ENCODE measurements at places on chromosomes 4 and X. TPM values are rescaled to one million over a fixed set of nuclear protein-coding genes. Genes with fewer than 3 reads are reported as not detected.
A peak's percentile ranks its signal among the peaks of the same experiment; 100 is the strongest.

GRCh38 chrX:40174001-40174853 is 76.5 kb upstream of the BCOR start:
- DNase-seq = peak; percentile 68

DNA sequence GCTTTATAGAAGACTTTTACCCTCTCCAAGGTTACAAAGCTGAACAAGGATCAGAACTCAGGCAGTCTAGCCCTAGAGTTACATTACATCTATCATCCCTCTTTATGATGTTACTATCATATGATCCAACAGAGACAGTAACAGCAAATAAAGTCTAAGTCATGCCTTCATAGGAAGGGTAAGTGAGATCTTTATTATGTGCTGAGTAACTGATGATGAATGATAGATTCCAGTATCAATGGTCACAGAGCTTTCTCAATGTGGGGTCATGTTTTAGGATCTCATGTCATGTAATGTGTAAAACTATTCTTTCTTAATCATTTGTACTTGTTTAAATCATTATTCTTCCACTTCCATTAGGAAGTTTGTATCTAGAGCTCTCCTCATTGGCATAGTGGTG is 22.8 kb downstream of the ELOVL6 start:
- DNase-seq = no peak

GRCh38 chr4:113893546-113893945 is 85.9 kb downstream of the ARSJ start:
- no peak for DNase-seq

DNA sequence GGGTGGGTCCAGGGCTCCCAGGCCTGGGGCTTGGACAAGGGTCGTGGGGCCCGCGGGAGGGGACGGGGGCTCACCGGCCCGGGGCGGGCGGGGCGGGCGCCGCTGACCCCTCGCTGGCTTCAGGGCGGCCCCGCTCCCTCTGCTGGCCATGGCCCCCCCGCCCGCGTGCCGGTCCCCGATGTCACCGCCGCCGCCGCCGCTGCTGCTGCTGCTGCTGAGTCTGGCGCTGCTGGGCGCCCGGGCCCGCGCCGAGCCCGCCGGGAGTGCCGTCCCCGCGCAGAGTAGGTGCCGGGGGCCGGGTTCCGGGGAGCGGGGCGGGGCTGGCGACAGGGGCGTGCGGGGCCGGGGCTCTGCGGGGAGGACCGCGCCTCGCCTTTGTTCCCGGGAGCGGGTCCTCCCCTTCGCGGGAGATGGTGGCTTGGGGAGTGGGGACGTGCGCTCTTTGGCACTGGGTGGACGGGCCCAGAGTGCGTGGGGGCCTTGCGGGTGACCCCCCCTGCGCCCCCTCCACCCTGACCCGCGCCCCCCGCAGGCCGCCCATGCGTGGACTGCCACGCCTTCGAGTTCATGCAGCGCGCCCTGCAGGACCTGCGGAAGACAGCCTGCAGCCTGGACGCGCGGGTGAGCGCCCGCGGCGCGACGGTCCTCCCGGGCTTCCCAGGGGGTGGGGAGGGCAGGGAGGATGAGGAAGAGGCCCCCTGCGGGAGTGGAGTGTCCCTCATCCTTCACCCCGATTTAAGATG is 16.8 kb upstream of the NAT8L start:
- DNase-seq = no peak

GRCh38 chrX:133302775-133303445 is 84.8 kb upstream of the TFDP3 start:
- DNase-seq = no peak

- no peak for DNase-seq
These were observed 167.5 kb downstream of the CDS1 start for GRCh38 chr4:84750260-84750959.

DNA sequence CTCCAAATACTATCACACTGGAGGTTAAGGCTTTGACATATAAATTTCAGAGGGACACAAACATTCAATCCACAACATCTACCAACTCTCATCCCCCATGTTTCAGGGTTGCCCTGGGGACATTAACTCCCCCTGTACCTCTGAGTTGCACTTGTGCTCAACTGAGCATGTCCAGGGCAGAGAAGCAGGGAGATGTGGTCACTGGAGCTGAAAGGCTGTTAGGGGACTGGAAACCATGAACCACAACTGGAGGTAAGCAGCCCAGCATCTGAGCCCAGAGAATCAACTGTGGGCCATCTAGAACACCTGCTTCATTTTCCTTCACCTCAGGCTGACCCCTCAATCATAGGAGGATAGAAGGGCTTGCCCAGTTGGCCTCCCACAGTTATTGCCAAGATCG is 641.1 kb downstream of the MID1IP1 start:
- DNase-seq = no peak

DNA sequence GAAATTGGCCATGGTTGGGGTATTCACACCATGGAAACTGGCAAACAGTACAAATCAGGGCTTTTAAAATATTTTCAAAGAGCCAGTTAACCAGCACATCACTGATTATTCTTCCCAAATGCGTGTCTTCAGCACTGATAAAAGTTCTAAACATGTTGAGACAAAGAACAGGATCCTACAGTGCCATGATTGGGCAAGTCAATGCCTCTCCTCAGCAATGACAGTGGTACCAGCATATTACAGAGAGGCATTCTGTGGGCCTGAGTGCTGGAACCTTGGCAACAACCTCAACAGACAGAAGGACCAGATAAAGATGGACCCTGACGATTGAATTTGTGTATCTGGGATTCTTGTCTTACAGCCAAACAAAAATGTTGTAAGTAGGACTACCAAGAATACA is 108.9 kb downstream of the EFHC2 start:
- DNase-seq = no peak

DNA sequence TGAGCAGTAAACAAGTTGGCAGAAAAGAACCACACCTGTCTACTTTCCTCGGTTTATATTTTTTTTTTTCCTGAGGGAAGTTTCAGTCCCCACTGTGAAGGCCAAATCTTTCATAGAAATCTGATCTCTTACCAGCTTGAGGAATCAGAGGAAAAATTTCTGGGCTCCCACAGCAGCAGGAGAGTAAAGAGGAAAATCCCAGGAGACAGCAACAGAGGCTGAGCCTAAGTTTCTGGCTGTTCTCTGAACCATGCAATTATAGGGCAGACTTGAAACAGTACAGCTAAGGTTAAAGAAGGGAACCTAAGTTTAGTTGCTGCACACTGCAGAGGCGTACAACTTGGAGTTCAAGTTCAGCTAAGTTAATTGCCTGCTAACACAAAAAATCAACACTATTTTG is 1090.9 kb upstream of the INTU start:
- no peak for DNase-seq

DNA sequence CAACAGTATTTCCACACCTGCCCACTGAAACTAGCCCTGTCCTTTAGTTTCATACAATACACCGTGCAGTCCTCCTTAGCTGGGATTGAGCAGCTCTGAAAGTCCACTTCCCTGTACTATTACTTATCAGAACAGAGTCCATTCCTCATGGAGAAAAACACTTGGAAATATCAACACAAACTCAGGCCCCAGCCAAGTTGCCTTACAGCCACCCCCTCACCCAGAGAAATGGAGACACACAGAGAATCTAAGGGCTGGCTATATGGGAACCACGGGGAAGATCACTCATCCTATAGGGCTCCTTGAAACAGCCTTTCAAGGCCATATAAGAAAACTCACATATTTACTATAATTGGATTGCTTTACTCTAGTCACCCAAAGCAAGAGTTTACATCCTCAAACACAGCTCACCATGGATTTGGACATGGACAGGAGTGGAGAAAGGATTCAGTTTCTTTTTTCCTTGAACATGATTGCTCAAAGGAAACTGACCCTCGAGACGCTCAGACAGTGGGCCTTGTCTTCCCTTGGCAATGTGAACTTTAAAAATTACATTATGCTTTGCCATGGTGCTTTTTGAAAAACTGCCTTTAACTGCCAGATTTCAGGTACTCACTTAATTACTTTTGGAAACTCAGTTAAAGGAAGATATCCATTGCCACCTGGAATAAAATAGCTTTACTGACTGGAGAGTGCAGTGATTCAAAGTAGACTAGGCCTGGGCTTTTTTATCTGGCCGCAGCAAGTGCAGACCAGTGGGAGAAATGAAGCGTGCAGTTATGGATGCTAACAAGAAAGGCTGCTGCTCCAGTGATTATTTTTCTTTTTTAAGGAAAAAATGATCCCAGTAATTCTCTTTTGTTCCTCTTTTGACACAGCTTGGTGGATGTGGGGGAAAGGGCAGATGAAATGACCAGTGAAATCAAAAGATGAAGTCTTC is 1.6 kb downstream of the SCARB2 start:
- DNase-seq = no peak

GRCh38 chr4:77367638-77368037 is 210.6 kb downstream of the CCNG2 start:
- DNase-seq = no peak

GRCh38 chr4:140637836-140638235 is 69.1 kb upstream of the UCP1 start:
- DNase-seq = no peak

GRCh38 chr4:138030375-138030774 is 211.8 kb downstream of the SLC7A11 start:
- no peak for DNase-seq

GRCh38 chr4:28926156-28926555 is 1794.0 kb upstream of the PCDH7 start:
- DNase-seq = no peak

DNA sequence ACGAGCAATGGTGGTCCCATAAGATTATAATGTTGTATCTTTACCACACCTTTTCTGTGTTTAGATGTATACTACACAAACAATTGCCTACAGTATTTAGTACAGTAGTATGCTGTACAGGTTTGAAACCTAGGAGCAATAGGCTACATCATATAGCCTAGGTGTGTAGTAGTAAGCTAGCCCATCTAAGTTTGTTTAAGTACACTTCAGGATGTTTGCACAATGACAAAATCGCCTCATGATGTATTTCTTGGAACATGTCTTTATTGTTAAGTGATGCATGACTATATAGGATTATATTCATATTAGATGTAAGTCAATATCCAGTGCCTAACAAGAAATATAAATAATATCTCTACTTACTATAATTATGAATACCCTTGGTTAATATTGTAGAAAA is 104.6 kb downstream of the SLC10A6 start:
- no peak for DNase-seq

GRCh38 chr4:52949336-52949735 is 87.2 kb downstream of the RASL11B start:
- DNase-seq = no peak

- no peak for DNase-seq
These were observed 64.7 kb upstream of the PCDH10 start for GRCh38 chr4:133084421-133084820.

The SPANXB1 gene
- not detected for total RNA-seq

The CXorf49 gene
- not detected for total RNA-seq

The RAB41 gene
- total RNA-seq = not detected

The USP51 gene
- total RNA-seq = 0.99 TPM

The BMPR1B gene
- 1.3 TPM for total RNA-seq

The TCEAL2 gene
- 1.3 TPM for total RNA-seq

The ADRA2C gene
- total RNA-seq = 10.5 TPM
